CD4-positive, alpha-beta memory T cell (primary cell): ENCODE measurements at places on chromosomes 11 and 22. TPM values are rescaled to one million over a fixed set of nuclear protein-coding genes. Genes with fewer than 3 reads are reported as not detected.

- H3K4me1 ChIP-seq, result peaks cover 45% of the 10 kb centered on the region
- peaks cover 7% of the 10 kb centered on the region for H3K36me3 ChIP-seq
- no peaks in the 10 kb centered on the region for H3K27me3 ChIP-seq
- peak overlapping the region; percentile 70 for H3K4me3 ChIP-seq
- DNase-seq, result peak; percentile 19
Observed at GRCh38 chr22:31488988-31489617, 539 bp downstream of the EIF4ENIF1 start.

GRCh38 chr11:115226556-115226955 is 277.7 kb downstream of the CADM1 start:
- H3K36me3 ChIP-seq, result no peaks in the 10 kb centered on the region
- no peak overlapping the region for H3K4me3 ChIP-seq
- no peak for DNase-seq
- H3K4me1 ChIP-seq, result no peaks in the 10 kb centered on the region
- H3K27me3 ChIP-seq, result no peaks in the 10 kb centered on the region
- H3K27ac ChIP-seq, result no peak overlapping the region

GRCh38 chr11:66887526-66887925 is 30.7 kb downstream of the LRFN4 start:
- no peak for DNase-seq
- no peaks in the 10 kb centered on the region for H3K4me1 ChIP-seq
- H3K27me3 ChIP-seq, result no peaks in the 10 kb centered on the region
- H3K27ac ChIP-seq, result no peak overlapping the region

DNA sequence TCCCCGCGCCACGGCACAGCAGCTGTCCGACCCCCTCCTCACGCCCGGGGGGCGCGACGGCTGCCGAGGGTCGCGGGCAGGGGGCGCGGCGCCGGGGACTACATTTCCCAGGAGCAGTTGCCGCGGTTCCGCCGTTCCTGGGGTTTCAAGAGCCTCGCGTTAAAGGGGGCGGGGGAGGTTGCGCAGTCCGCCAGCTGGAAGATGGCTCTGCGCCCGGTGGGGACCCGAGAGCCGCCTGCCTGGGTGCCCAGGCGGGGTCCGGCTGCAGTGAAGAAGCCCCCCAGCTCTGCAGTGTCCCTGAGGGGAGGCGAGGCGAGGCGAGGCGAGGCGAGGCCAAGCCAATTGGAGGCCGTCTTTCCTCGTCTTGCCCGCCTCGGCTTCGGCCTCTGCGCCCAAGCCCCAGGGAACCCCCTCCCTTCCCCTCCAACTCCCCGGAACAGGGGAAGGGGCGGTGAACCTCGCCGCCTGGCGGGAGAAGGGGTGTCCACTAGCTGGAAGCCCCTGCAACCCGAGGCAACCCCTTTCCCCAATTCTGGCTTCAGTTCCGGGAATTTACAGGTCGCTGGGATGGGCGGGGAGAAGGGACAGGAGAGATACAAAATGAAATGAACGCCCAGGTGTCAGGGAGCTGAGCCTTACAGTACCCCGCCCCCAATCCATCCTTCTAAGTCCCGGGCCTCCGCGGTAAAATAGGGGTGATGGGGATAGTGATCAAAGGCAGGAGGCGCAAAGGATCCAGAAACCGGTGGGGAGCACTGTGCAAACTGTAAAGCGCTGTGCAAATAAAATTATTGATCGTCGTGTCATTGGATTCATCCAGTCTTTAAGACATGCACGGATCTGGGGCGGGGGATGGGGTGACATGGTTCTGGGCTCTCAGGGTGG is 5.2 kb upstream of the GCAT start:
- no peak overlapping the region for H3K27ac ChIP-seq
- H3K4me1 ChIP-seq, result peaks cover 47% of the 10 kb centered on the region
- DNase-seq, result no peak
- H3K4me3 ChIP-seq, result peak overlapping the region; percentile 51

The LDHAL6A gene
- polyA plus RNA-seq, result not detected
